Jurkat, Clone E6-1 (cell line): ENCODE measurements at places on chromosomes 16 and 17.

DNA sequence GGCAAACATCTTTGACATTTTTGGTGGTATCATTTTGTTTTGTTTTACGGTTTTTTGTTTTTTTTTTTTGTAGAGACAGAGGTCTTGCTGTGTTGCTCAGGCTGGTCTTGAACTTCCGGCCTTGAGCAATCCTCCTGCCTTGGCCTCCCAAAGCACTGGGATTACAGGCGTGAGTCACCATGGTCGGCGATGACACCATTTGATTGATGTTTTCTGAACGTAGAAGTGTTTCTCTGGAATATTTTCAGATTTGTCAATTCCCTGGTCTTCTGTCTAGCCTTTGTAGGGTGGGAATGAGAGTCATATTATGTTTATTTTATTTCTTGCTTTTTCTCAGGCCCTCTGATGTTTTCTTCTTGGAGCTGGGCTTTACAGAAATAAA is 32.2 kb upstream of the BRD7 start:
- DNase-seq = no peak

GRCh38 chr17:7915179-7915610 is 894 bp downstream of the RNF227 start:
- no peak for DNase-seq

GRCh38 chr16:80717611-80718010 is 86.8 kb downstream of the CDYL2 start:
- DNase-seq = no peak

GRCh38 chr16:88939245-88939971 is 37.6 kb downstream of the CBFA2T3 start:
- DNase-seq = no peak

- no peak for DNase-seq
Observed at GRCh38 chr17:29061036-29061435, 18.1 kb downstream of the PIPOX start.

DNA sequence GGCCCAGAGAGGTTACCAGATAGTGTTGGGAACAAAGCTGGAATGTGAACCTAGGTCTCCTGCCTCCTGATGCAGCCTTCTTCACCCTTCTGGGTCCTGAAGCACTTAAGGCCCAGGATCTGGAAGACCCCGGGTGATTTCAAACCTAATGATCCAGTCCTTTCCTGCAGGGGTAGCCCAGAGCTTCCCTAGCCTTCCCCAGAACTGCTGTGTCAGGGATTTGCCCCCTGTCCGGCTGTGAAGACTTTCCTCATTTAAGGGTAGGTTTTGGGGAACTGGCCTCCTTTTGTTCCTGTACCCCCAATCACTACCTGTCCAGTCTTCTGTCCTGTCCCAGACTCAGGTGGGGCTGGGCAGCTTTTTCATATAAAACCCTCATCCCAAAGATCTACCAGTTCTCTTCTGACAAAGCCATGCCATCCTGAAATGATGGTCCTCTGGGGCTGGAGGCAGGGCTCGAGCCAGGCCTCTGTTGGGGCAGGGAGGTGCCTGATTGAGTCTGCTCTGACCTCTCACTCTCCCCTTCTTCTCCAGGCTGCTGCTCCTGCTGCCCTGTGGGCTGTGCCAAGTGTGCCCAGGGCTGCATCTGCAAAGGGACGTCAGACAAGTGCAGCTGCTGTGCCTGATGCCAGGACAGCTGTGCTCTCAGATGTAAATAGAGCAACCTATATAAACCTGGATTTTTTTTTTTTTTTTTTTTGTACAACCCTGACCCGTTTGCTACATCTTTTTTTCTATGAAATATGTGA is 1.3 kb downstream of the MT1X start:
- no peak for DNase-seq
